Activated naive CD8-positive, alpha-beta T cell treated with anti-CD3 and anti-CD28 coated beads for 36 hours (primary cell): ENCODE measurements at places on chromosomes 3 and 15.

DNA sequence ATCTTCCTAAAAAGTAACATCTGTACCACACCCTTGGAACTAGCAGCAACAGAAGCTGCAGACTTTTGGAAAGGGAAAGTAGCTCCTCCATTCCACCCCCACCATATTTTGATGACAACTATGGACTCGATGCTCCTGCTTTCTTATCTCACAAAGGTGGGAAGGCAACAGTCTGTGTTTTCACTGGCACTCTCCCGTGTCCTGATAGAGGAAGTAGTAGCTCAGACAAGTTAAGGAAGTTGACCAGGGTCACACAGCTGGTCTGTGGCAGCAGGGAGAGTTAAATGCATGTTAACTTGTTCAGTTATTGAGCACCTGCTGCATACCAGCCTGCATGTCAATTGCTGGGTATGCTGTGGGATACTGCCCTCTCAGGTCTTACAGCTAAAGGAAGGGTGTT is 33.1 kb downstream of the BHLHE40 start:
- DNase-seq = no peak

GRCh38 chr15:65836665-65837064 is 32.6 kb upstream of the RAB11A start:
- no peak for DNase-seq

- no peak for DNase-seq
These were observed 142.7 kb downstream of the THRB start for GRCh38 chr3:24351779-24352469.

- no peak for DNase-seq
These were observed 10.6 kb upstream of the CPB1 start for GRCh38 chr3:148816981-148817525.

GRCh38 chr15:61069394-61070075 is 159.6 kb downstream of the RORA start:
- no peak for DNase-seq
